ENCODE measurements at places on chromosomes 4 and X.
A peak's percentile ranks its signal among the peaks of the same experiment; 100 is the strongest.

DNA sequence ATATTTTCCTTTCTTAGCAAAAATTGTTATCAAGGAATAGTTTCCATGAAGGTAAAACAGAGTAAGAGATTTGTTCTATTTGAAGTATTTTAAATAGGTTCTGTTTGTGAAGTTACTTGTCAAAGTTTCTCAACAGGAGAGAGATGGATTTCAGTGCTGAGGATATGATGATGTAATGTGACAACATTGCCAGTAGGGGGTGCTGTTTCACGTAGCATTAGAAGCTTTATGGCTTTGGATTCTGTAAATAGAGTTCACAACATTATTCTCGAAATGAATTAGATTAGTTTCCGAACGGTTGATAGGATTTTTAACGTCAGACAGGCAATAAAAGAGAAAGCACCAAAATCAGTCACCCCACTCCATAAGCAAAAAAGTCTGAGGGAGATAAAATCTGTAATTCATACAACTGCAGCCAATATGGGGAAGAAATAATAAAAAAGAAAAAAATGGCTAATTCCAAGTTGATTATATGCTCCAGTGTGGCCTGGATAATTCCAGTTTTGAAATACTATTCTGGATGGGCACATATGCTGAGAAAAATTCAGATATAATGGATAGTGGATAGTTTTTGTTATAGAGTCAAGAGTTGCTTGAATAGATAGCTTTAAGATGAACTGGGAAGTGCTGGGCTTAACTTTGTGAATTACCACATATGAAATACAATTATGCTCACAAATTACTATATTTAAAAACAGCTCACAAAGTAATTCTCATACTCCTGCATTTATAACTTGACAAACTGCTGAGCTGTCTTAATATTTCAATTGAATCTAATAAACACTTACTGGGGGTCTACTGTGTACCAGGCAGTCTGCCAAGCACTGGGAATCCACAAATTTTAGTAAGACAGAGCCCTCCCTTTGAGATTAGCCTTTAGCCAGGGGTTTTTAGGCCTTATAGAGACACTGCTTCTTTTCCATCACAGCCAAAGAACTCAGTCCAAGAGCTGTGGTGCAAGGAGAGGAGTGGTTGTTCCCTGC is 109.1 kb downstream of the GPAT3 start:
- no peak overlapping the region for H3K4me3 ChIP-seq
- no peaks in the 10 kb centered on the region for H3K36me3 ChIP-seq
- H3K27ac ChIP-seq: peak overlapping the region; percentile 32

DNA sequence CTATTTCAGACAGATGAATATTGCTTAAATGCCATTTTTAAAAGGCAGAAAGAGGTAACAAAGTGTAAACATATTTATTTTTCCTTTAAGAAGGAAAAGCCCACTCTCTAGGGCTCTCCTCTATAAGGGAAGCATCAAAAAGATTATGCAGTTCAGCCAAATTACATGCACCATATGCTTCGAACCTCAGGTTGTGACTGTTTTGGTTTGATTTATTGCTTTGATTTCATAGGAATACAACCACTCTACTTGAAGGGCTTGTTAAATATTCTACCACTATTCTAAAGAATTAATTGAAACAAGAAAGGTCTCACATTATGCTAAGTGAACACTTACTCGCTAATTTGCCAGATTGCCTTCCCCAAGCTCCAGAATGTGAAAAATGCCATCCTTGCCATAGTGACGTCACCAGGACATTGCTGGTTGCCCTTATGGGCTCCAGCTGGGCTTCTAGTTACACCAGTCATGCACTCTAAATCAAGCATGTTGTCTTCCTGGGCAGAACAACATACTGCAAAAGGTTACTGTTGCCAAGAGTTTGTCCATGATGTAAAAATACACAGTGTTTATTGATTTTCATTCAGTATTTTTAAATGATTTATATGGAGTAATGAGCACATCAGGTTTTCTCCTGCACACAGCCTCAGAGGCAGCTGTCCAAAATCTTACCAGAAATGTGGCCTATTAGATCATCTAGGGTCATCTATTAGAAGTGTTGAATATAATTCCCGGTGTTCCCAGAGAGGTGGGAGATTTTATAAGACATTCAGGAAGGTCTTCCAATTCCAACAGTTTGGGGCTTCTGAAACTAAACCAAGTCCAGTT is 164.4 kb upstream of the RAPGEF2 start:
- no peak overlapping the region for H3K4me3 ChIP-seq
- no peak for DNase-seq
- peaks cover 19% of the 10 kb centered on the region for H3K27me3 ChIP-seq
- no peaks in the 10 kb centered on the region for H3K36me3 ChIP-seq
- peak overlapping the region; percentile 39 for H3K27ac ChIP-seq

GRCh38 chrX:39222346-39223113 is 421.3 kb downstream of the MID1IP1 start:
- H3K27ac ChIP-seq: no peak overlapping the region
- no peaks in the 10 kb centered on the region for H3K4me1 ChIP-seq
- DNase-seq: no peak
- H3K4me3 ChIP-seq: no peak overlapping the region
- H3K36me3 ChIP-seq: no peaks in the 10 kb centered on the region

DNA sequence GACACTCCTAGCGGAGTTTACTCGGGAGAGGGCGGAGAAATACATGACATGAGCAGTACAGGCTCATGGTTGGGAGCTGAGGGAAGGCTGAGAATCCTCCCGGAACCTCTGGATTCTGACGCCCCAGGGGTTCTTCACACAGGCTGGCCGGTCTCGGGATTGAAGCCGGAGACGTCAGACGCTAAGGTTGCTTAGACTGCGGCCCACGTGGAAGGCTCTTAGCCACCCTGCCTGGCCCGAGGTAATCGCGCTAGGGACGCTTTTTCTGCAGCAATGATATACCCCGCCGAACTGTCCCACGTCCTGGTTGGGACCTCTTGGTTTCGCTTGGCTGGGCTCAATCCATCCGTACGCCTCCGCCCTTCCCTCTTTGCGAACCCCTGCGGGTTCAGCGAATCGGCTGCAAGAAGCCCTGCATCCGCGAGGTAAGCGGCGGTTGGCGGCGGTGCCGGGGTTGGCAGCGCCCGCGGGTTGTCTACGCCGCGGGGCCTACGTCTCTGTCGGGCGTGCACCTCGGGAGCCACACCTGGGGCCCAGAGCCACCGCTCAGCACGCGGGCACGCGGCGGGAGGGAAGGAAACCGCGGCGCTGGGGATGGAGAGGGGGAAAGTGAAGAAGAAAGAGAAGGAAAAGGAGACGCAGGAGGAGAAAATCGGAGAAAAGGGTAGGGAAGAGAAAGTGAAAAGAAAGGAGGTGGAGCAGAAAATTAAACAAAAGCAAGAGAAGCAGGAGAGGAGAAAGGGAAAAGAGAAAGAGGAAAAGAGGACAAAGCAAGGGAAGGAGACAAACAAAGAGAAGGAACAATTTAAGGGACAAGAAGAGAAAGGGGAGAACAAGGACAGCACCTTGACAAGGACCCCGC is at the start of gene ARL9:
Gene ARL9, plus strand, starts transcription at position 523 of the 862 bp plus-strand sequence. Its CDS starts 72 bp downstream, at position 595.
- no peaks in the 10 kb centered on the region for H3K27me3 ChIP-seq
- H3K27ac ChIP-seq: peak within 1 kb of the TSS; percentile 88
- peak within 1 kb of the TSS; percentile 96 for H3K4me3 ChIP-seq

DNA sequence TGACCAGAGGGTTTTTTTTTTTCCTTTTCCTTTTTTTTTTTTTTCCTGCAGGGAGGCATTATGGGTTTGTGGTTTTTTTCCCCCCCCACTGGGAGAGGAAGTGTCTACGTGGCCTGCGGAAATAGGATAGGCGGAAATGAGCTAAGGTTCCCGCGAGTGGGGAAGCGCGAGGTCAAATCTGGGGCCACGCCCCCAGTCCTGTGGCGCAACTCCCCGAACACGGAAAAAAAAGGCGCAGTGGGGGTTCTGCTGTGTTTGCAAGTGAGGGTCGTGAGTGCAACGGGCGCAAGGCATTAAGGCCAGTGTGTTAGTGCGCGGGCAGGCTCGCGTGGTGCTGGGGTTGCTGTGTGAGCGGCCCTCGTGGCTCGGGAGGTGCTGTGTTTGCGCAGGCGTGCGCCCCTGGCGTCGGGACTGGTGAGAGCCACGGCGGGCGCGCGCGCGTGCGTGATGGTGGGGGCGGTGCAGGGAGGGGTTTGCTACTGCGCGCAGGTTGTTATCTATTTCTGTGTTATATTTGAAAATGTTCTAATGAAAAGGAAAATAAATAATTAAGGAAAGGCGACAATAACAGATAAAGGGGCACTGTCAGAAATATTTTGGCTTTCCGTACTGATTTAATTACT is 685 bp upstream of the MORF4L2 start:
- peaks cover 4% of the 10 kb centered on the region for H3K4me1 ChIP-seq
- no peak overlapping the region for H3K4me3 ChIP-seq
- peaks cover 3% of the 10 kb centered on the region for H3K36me3 ChIP-seq

DNA sequence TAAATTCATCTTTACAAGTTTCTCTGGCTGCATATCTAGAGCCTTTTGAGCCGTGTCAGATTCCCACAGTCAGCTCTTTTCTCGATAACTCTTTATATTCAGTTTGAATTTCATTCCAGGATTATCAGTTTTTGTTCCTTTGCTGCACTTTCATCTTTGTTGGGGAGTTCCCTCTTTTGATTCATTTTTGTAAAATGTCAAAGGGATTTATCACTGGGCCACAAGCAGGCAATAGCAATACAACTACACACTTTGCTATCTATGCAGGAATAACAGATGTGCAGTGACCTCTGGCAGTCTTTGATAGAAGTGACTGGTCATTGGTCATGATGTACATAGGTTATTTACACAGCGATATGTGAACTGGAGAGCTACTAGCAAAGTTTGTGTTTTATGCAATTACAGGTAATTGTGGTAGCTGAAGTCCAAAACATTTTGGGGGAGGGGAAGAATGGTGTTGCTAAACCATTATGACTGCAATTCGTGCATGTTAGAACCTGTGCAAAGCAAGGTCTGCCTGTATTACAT is 43.8 kb downstream of the HPGDS start:
- H3K4me3 ChIP-seq: no peak overlapping the region
- no peaks in the 10 kb centered on the region for H3K27me3 ChIP-seq
- no peak overlapping the region for H3K27ac ChIP-seq
- peaks cover 5% of the 10 kb centered on the region for H3K4me1 ChIP-seq

GRCh38 chrX:13208281-13208935 is 111.4 kb downstream of the ATXN3L start:
- H3K4me1 ChIP-seq: peaks cover 2% of the 10 kb centered on the region
- H3K27me3 ChIP-seq: no peaks in the 10 kb centered on the region
- H3K27ac ChIP-seq: no peak overlapping the region
- H3K36me3 ChIP-seq: no peaks in the 10 kb centered on the region
- no peak overlapping the region for H3K4me3 ChIP-seq
- no peak for DNase-seq
